ENCODE measurements at places on chromosomes 6 and 20.

- DNase-seq = no peak
Observed at GRCh38 chr6:73797861-73798260, 101.9 kb downstream of the CD109 start.

- DNase-seq = no peak
Observed at GRCh38 chr6:142954844-142955243, 9.9 kb upstream of the HIVEP2 start.

DNA sequence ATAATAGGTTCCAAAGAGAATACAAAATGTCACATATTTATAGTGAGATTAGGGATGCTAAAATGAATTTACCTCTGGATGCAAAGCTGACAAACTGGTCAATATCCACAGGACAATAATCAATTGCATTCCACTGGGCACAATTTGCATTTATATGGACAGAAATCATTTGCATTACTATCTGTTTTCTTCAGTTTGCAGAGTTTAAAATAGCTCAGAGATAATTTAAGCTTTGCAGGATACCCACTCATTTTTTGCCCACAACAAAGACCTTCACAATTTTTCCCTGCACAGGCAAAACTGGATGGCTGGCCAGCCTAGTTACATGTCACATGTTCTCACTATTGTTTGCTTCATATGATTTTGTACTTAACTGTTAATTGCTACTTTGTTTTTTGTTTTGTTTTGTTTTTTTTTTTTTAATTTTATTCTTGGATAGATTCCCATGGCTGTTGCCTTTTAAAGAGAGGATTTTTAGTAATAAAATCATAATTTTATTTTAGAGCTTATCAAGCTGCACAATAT is 483.5 kb downstream of the UTRN start:
- DNase-seq = no peak

DNA sequence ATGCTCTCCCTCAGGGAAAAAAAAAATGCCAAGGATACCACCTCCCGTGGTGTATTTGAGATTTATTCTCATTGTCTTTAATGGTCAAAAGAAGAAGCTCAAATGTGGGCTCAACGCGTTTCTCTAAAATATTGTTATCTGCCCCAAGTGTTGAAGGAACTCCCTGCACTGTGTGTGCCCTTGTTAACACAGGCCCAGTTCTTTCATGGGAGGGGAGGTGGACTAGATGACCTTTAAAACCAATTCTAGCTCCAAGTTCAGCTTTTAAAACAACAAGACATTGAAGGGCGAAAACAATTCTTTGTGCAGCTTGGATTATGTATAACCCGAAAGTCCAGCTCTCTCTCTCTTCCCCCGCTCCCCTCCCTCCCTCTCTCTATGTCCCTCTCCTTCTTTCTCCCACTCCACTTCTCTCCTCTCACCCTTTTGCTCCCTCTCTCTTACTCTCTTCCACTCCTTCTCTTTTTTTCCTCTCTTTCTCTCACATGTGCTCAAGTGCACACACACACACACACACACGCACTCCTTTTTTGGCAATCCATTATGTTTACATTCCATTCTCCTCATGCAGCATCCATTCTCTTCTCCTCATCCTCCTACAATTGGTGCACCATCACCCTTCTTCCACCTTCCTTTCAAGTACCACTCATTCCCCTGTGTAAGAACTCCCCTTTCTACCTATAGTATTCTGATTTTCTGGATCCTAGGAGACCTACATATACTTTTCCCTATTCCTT is 8.5 kb downstream of the HLA-DMB start:
- DNase-seq = no peak

DNA sequence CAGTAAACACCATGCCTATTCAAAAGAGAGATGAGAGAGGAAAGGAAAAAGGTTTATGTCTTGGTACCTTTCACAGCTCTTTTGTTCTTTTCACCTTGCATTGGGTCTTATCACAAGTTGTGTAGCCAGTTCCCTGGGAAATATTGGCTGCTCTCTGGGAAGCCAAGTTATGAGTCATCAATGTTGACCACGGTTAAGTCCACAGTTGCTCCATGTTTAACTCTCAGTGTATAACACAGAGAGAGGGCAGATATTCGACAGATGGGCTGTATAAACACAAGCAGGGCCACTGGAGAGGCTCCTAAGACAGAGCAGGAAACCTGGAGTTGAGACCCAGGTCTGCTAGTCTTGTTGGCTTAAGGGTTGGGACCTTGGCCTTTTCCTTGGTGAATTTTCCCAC is 718.6 kb downstream of the QKI start:
- DNase-seq = no peak

- no peak for DNase-seq
Observed at GRCh38 chr6:13368731-13369115, 40.4 kb upstream of the TBC1D7 start.

- DNase-seq = no peak
Observed at GRCh38 chr6:104608101-104608500, 251.6 kb downstream of the HACE1 start.

- DNase-seq = peak; percentile 66
Observed at GRCh38 chr6:56292505-56293181, 45.3 kb upstream of the COL21A1 start.

GRCh38 chr6:43070028-43070632 is 6.0 kb upstream of the PTK7 start:
- peak; percentile 56 for DNase-seq

DNA sequence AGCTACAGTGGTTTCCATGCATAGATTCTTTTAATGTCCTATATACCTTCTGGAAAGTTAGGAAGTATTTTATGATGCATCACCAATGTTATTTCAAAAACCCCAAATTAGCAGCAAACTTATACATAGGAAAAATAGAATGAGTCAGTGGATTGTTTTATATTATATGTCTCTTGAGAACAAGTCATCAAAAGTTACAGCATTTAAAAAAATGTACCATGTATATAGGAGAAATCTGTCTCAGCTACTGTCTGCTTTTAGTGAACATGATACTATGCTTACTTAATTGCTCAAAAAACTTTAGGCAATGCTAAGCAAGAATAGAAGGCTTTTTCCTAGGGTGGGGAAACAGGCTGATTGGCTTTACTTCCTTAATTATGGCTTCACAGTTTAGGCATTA is 365.3 kb downstream of the SAMD5 start:
- DNase-seq = no peak

DNA sequence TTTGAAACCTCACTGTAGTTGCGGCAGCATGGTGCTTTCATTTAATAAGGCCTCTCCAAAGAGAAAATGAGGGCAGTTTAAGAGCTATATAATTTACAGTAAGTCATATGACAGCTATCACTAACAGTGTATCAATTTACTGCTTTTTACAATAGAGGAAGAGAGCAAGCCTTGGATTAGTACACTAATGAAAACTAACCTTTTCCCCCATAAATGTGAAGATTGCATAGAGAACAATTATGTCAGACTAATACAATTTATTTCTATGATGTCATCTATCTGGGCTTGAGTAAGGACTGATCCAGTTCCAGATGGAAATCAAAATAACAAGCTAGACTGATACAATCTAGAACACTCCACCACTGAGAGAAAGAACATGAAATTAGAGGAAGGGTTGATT is 78.1 kb upstream of the FAM83B start:
- DNase-seq = no peak

DNA sequence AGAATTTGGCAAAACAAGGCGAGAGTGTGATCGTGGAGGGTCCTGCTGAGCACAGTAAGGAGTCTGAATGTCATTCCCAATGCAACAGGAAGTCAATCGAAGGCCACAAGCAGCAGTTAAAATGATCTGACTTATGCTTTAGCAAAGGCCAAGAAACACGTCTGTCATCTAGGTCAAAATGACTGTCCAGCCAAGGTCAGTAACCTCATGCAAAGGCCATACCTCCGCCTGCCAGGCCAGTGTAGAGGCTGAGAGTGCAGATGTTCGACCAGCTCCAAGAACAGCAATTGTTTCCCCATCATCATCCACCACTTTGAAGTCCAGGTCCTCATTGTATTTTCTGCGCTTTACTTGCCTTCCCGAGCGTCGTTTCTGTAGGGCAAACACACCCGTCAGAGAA is 105.6 kb downstream of the CHD6 start:
- DNase-seq = no peak

- no peak for DNase-seq
Observed at GRCh38 chr6:152380993-152381898, 255.9 kb downstream of the SYNE1 start.

DNA sequence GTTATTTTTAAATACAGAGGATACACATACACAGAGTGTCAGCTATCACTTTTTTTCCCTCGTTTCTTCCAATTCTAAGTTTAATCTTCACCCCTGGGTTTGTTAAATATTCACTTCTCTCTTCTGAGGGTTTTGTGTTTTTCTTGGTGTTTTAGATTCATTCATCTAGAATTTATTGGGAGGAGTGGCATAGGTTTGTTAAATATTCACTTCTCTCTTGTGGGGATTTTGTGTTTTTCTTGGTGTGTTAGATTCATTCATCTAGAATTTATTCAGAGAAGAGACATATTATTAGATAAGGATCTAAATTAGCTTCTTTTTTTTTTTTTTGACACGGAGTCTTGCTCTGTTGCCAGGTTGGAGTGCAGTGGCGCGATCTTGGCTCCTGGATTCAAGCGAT is 3.9 kb downstream of the GTF2H5 start:
- no peak for DNase-seq

DNA sequence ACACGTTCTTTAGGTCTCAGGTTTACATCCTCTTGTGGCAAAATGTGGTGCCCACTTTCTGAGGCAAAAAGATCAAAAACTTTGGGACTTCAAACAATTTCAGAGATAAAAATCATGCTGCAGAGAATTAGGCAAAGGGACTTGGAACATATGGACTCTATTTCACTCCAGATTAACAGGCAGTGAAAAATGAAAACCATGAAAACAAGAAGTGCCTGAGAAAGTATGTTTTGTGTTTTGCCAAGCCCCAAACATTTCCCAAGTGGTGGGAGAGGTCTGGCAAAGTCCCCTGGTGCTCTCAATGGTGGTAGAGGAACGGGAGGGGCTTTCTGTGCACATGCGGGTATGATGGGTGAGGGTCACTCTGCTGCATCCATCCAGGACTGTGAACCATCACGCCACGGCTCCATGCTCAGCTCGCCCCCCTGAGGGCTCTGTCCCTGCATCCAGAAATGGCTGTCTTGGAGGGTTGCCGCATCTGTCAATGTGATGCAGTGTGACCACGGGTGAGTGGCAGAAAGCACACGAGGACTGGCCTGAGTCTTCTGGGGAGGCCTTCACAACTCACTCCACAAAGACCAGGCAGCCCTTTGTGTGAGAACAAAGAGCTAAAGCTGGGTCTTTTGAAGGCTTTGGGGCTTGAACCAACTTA is 43.2 kb upstream of the TBC1D7 start:
- no peak for DNase-seq

GRCh38 chr6:15754706-15755079 is 91.9 kb upstream of the DTNBP1 start:
- no peak for DNase-seq

DNA sequence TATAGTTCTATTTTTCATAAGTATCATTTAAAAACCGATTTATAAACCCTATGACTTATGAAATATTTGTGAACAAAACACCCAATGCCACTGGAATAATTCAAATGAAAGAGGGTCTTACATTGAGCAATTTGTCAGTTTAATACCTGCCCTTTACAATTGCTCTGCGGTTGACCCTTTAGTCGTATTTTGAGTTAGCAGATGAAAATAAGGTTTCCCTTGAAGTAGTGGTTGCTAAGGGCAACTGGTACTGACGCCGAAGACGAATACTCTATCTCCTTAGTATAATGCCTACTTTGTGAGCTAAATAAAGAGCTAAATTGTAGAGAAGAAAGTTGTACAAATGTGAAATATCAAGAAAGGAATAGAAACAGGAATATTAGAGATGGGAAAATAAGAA is 69.4 kb downstream of the KCNQ5 start:
- no peak for DNase-seq

- no peak for DNase-seq
Observed at GRCh38 chr20:21809961-21810523, 104.6 kb downstream of the PAX1 start.

- no peak for DNase-seq
Observed at GRCh38 chr6:21970569-21971300, 326.1 kb downstream of the PRL start.

GRCh38 chr20:44738813-44739477 is 6.7 kb upstream of the KCNK15 start:
- DNase-seq = peak; percentile 83

- peak; percentile 70 for DNase-seq
Observed at GRCh38 chr6:130708338-130708737, 118.9 kb upstream of the SMLR1 start.

DNA sequence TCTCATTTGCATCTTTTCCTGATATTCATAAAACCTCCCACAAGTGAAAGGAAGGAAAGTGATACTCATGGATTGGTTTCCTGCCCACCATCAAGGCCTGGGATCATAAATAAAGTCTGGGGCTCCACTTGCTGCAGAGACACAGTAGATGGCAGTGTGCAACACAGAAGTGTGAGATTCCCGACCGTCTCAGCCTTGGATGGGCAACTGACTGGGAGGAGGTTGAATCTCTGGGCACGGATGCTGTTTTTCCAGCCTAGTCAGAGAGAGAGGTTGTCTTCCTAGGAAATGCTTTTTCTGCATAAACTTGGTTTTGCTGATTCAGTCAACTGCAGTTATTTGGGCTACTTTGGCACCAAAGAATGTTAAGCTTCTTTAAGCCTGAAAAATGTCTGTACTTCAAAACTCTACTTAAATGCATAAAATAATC is 9.9 kb upstream of the RFPL4B start:
- DNase-seq = no peak

GRCh38 chr6:163416557-163417253 is 2.2 kb downstream of the QKI start:
- DNase-seq = peak; percentile 11

GRCh38 chr6:8934318-8934717 is 499.0 kb upstream of the SLC35B3 start:
- no peak for DNase-seq

DNA sequence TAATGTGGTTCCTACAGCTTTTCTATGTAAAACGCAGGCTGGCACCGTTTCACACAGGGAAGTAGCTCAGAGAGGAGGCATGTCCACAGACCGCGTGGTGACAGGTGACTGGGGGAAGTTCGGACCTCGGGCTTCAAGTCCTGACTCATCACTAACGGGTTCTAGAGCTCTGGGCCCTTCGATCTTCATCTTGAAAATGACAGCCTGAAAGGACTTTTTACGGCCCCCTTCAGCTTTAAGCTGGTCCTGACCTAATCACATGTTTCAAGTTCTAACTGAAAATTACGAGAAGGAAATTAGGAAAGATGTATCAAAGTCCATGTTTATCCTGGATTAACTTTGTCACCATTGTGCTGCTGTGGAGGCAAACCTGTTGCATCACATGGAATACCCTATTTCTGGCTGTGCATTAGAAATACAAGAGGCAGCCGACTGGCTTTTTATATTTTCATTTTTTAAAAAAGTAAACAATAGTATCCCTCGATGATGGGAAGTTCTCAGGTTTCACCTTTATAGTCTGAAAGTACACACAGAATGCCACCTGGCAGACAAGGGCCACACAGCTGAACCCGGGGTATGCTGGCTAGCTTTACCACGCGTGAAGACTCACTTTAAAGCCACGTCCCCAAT is 2.0 kb downstream of the MAN1A1 start:
- DNase-seq = no peak

DNA sequence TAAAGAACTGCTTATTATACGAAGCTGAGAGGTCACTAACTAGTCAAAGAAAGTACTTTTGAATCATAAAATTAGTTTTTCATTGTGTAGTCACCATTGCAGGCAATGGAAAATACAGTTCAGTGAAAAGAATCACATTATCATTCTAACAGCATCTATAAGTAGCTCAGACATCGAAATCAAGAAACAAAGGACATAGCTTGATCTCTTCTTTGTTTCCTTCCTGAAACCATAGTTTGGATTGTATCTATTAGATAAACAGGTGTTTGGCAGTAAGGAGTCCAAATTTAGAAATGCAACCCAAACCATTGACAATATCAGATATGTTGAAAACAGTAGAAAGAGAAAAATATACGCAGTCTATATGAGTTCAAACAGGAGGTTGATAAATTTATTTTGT is 697.3 kb downstream of the TFAP2A start:
- no peak for DNase-seq

All from hematopoietic multipotent progenitor cell (in vitro differentiated cells).